ENCODE measurements at places on chromosomes 6 and 20.

- no peak for DNase-seq
These were observed 138.8 kb upstream of the LAMA2 start for GRCh38 chr6:128743974-128744765.

- no peak for DNase-seq
These were observed 209.0 kb downstream of the TFAP2A start for GRCh38 chr6:10205892-10206291.

DNA sequence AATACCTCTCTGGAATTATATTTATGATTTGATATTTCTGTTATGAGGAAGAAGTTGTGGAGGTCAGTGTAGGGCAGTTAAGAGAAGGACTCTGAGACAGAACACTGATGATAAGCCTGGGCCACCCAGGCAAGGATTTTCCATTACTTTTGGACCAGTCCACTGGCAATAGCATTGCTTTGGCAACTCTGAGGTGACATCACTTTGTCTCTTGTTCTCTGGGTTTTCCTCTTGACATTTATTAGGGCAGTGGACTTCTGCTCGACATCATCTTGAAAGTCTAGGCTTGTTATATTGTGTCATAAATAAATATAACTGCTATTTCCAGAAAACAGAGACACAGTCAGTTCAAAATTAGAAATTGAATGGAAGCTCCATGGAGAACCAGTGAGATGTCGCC is 268.0 kb downstream of the SMOC2 start:
- DNase-seq = no peak

DNA sequence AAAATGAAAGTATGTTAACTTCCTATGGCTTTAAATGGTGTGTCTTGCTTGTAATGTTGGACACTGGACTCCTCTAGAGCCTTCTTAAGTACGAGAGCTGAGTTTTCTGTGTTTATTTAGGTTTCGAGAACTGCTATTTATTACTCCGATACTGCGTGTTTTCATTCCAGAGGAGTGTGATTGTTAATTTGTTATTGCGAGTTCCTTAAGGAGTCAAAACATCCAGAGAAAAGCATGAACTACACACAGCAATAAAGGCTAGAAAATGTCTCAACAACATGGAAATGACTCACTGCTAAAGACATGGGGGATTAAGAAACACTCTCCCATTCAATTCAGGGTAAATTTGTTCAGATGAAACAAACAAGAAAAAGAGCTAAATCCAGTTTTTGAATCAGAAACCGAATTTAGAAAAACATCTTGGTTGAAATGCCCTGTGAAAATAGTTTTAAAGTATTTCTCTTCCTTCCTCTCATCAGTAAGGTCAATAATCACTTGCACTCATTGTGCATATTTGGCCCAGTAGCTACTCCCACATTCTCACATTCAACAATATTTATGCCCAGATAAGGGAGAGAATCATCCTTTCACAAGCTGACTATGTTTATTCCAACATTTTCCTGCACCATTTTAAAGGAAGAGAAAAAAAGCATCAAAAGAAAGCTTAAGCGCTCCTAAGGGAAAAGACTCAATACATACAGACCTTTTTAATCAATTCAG is 36.0 kb downstream of the ATXN1 start:
- peak; percentile 76 for DNase-seq

- no peak for DNase-seq
These were observed at the start of gene FBXO9 for GRCh38 chr6:53065266-53066076. FBXO9 (plus strand) TSS chr6:53065404; CDS start chr6:53065790, 386 bp downstream.

DNA sequence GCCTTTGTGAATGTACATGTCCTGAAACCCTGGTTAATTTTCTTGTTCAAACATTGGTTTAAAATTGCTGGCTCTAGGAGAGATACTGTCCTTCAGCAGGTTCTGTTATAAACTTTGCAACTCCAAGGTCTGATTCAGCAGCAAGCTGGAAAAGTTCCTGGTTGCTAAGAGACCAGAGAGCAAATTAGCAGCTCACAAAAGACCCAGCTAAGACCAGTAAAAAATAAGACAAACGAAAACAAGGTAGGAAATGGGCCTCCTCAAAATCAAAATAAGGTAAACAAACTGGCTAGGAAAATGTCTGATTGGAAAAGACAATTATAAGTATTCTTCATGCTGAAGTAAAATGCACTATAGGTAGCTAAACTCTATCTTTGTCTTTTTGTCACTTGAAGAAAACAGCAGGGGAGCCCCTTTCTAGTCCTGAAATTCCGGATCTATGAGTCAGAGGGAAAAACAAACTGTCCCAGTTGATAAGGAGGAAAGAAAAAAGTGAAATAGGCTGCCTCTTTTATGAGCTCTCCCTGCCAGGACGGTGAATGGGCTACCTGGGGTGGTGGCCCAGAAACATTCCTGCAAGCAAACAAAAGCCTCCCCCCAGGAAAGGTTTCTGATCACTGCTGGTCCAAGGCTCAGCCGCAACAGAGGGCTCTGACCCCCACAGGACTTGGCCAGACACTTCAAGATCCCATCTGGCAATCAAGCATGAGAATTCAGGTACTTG is 41.6 kb downstream of the UNC5CL start:
- DNase-seq = no peak

GRCh38 chr6:75118925-75119515 is 86.8 kb downstream of the COL12A1 start:
- DNase-seq = no peak

DNA sequence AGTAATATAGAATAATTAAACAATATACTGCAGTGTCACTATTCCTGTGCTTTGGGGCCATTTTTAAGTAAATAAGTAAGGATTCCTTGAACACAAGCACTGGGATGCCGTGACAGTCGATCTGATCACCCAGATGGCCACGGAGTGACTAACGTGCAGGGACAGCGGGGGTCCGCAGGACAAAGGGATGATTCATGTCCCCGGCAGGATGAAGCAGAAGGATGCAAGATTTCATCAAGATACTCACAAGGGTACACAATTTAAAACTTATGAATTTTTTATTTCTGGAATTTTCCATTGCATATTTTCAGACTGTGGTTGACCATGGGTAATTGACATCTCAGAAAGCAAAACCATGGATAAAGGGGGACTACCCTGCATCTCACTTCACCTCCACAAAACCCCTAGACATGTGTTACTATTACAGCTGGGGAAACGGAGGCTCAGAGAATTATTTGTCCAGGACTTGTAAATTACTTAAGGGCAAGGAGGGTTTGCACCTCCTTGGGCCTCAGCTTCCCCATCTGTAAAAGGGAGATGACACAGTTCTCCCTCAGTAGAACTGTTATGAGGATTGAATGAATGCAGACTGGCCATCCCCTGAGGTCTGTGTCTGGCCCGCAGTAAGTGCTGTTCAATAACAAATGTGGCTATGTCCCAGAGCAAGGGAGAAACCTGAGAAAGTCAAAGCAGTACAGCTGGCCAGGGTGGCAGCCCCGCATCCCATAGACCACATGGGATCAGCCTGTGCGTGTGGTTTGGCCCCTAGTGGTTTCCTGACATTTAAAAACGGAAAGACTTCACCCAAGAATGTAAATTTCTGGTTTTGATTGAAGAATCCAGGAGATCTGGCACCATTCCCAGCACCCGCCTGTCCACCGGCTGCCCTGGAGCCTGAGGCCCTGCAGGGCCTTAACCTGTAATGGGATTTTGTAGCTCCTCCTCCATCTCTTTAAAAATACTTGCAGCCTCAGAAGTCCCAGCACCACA is 235.5 kb downstream of the BMP7 start:
- peak; percentile 76 for DNase-seq

- DNase-seq = no peak
These were observed 43.1 kb upstream of the HLA-A start for GRCh38 chr6:29899281-29899680.

DNA sequence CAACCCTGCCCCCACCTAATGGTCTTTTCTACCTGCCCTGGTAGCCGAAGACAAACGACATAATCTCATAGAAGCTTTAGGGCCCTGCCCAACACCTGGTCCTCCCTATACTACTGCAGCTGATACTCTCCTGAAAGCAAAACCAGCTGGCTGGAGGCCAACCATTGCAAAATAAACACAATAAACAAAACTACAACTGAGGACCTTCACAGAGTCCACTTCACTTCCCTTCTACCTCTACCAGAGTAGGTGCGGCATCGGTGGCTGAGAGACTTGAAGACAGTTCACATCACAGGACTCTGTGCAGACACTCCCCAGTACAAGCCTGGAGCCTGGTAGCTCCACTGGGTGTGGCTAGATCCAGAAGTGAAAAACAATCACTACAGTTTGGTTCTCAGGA is 476.2 kb downstream of the MMUT start:
- no peak for DNase-seq

DNA sequence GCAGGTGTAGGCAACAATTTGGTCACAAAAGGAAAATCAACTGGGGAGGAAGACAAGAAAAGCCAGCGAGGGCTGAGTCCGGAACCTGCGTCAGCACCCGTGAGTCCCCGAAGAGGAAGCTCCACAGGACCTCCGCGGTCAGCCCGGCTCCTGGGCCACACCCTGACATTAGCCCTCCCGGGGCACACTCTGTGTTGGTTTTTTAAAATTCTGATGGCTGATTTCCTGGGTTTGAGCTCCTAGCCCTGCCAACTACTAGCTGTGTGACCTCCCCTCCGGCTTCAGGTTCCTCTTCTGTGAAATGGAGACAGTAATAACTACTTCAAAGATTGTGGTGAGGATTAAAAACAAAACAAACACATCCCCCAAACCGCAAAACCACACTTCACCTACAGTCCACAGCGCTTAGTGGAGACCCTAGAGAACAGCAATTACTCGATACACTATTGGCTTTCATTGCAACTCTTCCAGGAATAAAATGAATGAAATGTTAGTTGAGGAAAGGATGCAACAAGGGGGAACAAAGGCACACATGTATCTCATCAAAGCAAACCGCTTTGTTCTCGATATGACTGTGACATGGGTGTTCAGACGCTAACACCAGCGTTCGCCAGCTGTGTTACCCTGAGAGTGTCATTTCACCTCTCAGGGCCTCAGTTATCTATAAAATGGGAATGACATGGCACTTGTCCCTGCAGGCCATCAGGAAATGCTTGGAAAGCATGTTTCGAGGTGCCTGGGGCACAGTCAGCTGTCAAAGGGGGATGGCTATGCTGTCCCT is 985 bp downstream of the ZBP1 start:
- no peak for DNase-seq

- DNase-seq = no peak
These were observed 117.7 kb upstream of the PLCB4 start for GRCh38 chr20:8951164-8951563.

GRCh38 chr6:164206807-164207423 is 792.4 kb downstream of the QKI start:
- no peak for DNase-seq

GRCh38 chr6:111596784-111597183 is 8.9 kb downstream of the TRAF3IP2 start:
- DNase-seq = no peak

- DNase-seq = no peak
These were observed 13.2 kb upstream of the ASXL1 start for GRCh38 chr20:32344835-32345506.

DNA sequence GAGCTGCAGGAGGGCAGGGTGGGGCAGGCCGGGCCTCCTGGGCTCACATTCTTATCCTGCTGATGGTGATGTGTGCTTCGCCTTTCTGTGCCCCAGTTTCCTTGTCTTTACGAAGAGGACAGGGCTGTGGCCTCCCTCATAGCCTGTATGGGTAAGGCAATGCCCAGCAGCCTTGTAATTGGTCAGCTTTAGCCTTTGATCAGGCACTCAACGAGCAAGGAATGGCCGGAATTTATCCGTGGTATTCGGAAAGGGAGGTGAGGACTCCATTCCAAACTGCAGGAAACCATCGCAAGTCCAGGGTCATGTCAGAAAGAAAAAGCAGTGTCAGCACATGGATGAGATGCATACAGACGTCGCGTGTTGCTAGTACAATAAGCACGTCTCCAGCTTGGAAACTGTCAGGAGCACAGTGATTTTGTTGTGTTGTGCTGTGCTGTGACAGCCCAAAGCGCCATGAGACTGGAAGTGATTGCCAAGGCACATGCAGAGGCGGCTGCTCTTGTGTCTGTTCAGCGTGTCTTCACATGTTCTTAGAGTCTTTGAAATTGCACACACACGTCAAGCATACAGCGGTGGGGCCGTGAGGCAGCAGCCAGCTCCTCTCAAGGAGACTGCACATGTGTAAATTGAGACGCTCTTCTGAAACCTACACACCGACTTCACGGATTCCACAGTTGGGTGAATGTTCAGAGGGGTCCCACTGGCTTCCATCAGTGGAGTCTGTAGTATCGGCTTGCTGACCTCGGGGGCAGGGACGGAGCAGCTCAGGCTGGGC is 6.2 kb downstream of the SS18L1 start:
- DNase-seq = no peak

- DNase-seq = no peak
These were observed 58.4 kb downstream of the NOX3 start for GRCh38 chr6:155397172-155397705.

GRCh38 chr6:25623065-25623464 is 28.9 kb upstream of the SCGN start:
- no peak for DNase-seq

DNA sequence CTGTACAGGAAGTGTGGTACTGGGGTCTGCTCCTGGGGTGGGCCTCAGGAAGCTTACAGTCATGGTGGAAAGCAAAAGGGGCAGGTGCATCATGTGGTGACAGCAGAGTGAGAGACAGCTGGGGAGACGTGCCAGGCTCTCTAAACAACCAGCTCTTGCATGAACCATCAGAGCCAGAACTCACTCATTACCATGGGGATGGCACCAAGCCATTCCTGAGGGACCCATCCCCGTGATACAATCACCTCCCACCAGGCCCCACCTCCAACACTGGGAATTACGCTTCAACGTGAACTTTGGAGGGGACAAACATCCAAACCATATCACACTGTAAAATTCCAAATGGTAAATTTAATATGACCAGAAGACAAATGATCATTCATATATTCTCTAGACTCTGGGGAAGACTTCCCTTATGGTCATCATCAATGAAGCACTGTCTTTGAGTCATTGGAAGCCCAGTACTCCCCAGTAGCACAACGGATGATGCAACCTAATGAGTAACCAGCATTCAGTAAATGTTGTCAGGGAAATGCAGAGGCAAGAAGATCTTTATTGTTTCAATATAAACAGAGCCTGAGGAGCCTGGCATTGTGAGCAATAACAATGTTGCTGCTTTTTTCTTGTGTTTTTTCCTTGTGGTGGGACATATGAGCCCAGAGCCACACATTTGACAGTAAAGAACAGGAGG is 48.2 kb upstream of the RALY start:
- peak; percentile 9 for DNase-seq

DNA sequence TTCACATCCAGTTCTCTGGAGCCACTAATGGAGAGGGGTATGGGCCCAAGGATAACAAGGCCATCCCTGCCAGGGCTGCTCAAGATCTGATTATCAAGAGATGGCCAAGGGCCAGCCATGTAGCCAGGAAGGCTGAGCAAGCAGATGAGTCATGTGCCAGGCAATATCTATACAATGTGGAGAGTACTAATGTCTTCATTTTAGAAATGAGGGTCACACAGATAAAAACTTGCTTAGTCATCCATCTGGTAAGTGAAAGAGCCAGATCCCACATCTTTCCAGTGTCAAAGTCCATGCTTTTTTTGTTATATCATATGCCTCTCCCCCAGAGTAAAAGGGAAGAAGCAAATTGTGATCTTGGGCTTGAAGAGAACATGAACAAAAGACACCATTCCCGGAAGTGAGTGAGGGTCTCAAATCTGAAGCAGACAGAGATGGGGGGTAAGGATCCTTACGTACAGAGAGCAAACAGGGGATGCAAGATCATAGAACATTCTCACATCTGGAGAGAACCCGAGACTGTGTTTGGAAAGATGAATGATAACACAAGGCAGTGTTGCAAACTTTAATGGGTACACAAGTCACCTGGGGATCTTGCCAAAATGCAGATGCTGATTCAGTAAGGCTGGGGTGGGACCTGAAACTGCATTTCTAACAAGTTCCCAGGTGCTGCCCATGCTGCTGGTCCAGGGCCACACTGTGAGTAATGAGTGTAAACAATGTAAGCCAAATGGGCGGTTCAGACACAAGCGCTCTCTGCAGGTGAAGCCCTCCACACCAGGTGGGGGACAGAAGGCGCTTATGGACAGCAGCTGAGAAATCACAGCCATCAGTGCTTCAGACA is 20.0 kb upstream of the GSTA3 start:
- DNase-seq = peak; percentile 81
